ENCODE measurements at places on chromosomes 5 and 9.

DNA sequence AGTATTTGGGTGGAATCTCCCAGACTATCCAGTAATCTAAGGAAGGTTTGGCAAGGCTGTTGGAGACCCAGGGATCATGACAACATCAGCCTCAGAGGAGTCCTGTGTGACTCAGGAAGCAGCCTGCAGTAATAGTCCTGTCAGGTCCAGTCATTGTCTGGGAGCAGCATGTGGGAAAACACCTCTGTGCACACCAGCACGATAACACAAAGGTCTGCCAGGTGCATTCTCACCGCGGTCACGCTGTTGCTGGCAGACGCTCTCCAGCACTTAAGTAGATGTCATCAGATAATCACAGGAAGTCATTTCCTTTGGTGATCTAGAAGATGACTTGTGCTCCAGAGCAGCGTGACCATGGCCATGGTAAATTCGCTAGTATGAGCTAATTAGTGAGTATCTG, 99.2 kb upstream of the IQGAP2 start:
- no peak for DNase-seq

- no peak for DNase-seq
These were observed 102.7 kb downstream of the ARHGEF28 start for GRCh38 chr5:73728493-73729273.

GRCh38 chr5:10319202-10319851, 11.6 kb upstream of the CMBL start:
- DNase-seq = peak; percentile 84

DNA sequence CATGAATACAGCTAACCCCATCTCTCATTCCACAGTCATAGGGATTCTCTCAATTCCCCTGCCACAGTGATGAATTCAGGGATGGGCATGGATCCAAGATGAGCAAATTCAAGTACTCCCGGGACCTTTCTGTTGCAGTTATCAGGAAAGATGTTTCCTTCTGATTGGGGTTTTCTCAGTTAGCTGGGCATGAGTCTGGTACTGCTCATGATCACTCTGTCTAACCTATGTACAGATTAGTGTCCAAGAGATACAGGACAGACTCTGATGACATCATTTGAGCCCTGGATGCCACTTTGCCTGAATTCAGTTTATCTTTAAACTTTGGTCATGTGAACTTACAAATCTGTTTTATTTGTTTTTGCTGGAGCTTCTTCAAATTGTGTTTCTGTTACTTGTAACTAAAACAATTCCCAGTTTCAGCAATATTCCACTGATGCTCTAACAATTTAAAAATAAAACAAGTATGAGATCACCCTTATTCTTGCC, 257.7 kb upstream of the KLF9 start:
- DNase-seq = no peak

DNA sequence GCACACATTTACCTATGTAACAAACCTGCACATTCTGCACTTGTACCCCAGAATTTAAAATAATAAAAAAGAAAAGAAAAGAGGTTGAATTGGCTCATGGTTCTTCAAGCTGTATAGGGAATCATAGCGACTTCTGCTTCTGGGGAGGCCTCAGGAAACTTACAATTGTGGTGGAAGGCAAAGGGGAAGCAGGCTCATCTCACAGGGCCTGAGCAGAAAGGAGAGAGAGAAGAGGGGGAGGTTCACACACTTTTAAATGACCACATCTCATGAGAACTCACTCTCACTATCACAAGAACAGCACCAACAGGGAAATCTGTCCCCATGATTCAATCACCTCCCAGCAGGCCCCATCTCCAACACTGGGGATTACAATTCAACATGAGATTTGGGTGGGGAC, 214.6 kb downstream of the CDK5RAP2 start:
- no peak for DNase-seq

DNA sequence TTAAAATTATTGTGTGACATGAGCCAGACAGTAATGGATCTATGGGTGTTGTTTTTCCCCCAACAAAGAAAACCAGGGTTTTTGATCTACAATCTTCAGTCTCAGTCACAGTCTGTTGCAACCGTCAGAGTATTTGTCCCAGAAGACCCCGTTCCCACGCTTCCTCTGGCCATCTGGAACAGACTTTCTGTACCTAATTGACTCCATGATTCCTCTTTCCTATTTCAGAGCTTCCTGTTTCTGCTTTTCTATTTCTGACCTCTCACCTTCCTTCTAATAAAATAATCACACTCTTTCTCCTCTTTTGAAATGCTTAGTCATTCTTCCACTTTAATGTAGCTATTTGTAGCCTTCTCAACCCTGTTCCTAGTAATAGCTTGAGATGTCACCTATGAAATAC, 1044.8 kb downstream of the DTWD2 start:
- DNase-seq = no peak

Measured in cardiac muscle cell (in vitro differentiated cells and primary cell).